ENCODE measurements at places on chromosomes 11 and 22. TPM values are rescaled to one million over a fixed set of nuclear protein-coding genes. Genes with fewer than 3 reads are reported as not detected.

The MADD gene
- 53.1 TPM for polyA plus RNA-seq

The TMEM123 gene
- 256 TPM for polyA plus RNA-seq

DNA sequence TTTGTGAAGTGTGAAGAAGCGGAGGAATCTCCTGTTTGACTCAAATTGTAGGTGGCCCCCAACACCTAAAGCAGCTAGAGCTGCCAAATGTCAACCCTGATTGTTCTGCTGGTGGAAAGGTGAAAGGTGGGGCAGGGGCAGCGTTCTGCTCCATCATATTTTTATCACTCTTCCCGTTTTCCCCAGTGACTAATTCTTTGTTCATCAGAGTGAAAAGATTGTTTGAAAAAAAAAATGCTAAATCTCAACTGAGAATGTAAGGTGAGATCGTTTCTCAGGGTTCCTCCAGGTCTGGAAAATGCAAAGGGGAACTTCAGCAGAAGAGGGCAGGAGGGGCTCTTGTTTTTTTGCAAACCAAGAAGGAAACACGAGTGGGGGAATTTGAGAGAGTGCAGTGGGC, 137.7 kb downstream of the MN1 start:
- no peak for DNase-seq

DNA sequence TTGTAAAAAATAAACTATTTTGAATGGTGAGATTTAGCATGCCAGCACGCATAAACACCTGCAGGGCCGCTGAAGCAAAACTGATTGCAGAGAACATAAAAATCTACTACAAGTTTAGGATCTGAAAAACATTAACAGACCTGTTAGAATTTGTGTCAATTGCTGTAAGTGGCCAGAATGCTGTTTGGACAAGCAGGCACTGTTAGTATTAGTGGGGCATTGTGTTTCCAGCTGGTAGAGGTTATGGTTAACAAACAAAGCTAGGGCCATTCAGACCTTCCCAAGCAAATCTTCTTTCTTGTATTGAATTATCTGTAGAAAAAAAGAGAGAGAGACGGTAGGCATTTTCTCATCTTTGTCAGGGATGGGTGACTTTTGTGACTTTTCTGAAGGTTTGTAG, 57.6 kb upstream of the OLFML1 start:
- no peak for DNase-seq

GRCh38 chr11:63813563-63814382, 517 bp downstream of the SPINDOC start:
- peak; percentile 50 for DNase-seq

- DNase-seq = no peak
Observed at GRCh38 chr11:3382613-3383285, 3.8 kb upstream of the ZNF195 start.

DNA sequence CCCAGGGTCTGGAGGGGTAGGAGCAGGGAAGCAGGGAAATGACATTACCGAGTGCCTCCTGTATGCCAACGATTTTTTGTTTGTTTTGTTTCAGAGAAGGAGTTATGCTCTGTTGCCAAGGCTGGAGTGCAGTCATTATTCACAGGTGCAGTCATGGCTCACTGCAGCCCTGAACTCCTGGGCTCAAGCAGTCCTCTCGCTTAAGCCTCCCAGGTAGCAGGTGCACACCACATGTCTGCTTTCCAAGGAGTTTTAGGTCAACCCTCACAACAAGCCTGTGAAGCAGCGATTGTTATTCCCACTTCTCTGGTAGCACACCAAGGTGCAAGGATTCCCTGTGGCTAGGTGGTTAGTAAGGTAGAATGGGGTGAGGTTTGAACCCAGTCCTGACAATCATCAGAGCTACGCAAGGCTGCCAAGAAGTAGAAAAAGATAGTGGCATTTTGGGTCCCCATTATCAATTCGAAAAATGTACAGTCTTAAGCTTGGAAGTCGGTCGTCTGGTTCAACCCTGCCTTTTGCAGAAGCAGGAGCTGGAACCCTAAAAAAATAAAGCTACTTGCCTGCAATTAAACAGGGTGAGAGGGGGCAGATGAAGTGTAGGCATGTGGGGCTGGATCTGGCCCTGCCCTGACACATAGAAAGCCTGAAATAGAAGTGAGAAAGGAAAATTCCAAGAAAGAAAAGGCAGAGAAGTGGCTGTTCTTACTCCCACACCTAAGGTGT, 9.1 kb downstream of the UCP3 start:
- DNase-seq = no peak

DNA sequence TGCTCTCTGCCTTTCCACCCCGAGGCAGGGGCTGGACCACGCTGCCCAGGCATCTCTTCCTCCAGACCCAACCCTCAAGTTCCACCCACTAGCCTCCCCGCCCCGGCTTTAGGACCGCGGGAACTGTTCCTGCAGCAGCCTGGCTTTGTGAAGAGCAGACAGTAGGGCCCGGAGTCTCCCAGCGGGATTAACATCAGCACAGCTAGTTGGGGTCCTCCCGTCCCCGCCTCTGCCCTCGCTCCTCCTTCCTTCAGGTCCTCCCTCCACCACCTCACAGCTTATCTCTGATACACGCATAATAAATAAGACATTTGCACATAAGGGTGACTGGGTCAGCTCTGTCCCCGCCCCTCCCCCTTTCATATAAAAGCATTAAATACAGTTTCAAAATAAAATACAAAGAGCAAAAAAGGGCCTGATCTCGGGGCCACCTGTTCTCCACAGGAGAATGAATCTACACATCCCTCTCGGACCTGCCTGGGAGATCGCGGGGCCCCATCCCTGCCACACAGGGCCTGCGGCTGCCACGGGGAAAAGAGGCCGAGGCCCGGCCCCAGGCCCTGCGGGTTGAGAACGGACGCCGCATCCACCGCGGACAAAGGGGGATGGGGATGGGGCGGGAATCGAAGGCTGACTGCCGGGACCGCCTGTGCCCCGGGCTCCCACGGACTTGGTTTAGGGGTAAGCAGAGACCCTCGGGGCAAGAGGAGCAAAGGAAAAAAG, 6.5 kb downstream of the ZFTA start:
- DNase-seq = no peak

DNA sequence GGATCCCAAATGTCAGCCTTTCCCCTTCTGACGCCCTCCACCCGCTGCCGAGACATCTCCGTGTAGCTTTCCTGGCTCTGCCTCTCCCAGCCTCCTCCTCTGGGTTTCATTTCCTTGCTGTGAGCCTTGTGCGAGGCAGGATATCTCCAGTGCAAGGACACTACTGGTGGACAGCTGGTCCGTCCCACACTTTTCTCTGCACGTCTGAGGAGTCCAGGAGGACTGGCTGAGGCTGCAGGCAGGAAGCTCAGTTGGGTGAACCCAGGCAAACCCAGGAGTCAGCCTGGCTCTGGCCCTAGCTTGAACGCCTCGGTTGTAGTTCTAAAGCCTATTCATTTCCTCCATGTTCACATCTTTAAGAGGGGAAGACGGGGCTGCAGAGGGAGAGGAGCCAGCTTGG, 145.5 kb downstream of the ST3GAL4 start:
- DNase-seq = no peak

- DNase-seq = no peak
Observed at GRCh38 chr11:74366576-74366975, 31.7 kb downstream of the PGM2L1 start.

DNA sequence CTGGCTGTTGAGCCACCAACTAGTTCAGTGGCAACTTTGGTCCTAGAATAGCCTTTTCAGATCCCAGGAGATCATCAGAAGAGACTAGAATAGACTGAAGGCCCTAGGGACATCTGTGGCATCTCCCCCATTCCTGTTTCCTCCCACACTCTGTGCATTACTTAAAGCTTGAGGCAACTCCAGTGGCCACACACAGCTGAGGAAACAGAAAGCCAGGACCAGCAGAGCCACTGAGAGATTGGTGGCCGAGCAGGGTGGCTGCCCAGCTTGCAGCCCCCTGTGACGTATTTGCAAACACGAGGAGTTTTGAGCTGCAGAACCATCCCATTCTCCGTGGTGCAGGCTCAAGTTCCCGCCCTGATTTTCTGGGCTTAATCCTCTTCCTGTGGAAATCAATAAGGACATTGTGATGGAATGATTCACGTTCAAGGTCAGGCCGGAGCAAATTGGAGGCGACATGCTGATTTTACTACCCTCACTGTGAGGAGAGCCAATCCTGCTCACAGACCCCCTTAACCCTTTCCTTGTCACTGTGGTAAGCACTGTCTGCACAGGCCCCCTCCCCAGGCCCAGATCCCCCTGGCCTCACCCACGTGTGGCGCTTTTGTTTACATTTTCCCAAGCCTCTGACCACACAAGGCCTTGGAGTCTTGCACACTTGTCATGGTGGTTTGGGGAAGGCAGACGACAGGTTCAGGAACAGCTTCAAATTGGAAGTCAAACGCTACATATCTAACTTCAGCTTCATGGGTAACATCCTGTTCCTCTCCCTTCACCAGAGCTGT, 69.1 kb upstream of the MYOD1 start:
- no peak for DNase-seq

Data from left lung (tissue), 14 donors.